ENCODE measurements at places on chromosomes 1 and 21. TPM values are rescaled to one million over a fixed set of nuclear protein-coding genes. Genes with fewer than 3 reads are reported as not detected.

Gene SYT14
- total RNA-seq: not detected

DNA sequence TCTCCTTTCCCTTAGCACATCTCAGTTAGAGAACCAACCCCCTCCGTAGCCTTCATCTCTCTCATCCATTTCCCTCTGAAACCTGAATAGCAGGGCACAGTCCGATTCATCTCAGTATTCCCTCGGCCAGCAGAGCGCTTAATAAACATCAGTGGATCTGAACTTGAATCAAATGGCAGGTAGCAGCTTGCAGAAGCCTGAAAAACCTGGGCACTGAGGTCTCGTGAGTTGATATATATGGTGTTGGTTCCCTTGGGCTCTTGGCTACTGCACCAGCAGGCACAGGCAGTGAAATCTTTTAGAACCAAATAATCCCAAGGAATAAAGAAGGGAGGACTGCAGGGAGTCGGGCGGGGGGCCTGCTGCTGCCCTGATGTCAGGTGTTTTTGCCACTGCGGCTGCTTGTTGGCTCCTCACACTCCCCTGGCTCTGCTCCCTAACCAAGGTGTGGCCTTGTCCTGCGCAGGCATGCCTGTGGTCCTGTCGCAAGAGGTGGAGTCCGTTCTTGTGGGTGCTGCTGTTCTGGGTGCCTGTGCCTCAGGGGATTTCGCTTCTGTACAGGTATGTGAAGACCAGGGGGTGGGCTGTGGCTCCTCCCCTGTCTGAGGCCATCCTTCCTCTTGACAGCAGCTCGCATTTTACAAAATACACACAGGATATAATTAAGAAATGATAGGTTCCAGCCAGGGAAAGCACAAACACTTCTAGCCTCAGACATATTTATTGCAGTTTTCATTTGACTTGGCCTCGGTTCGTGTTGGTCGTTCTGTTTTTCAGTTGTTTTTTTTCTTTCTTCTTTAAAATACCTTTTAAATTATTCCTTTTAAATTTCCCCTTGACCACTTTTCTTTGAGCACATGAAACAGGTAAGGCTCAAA, 140.9 kb upstream of the HOOK1 start:
- DNase-seq: no peak
- H3K27me3 ChIP-seq: no peaks in the 10 kb centered on the region
- H3K4me1 ChIP-seq: peaks cover 24% of the 10 kb centered on the region
- peak overlapping the region; percentile 65 for H3K27ac ChIP-seq
- H3K36me3 ChIP-seq: no peaks in the 10 kb centered on the region

Gene LCE3D
- not detected for total RNA-seq

DNA sequence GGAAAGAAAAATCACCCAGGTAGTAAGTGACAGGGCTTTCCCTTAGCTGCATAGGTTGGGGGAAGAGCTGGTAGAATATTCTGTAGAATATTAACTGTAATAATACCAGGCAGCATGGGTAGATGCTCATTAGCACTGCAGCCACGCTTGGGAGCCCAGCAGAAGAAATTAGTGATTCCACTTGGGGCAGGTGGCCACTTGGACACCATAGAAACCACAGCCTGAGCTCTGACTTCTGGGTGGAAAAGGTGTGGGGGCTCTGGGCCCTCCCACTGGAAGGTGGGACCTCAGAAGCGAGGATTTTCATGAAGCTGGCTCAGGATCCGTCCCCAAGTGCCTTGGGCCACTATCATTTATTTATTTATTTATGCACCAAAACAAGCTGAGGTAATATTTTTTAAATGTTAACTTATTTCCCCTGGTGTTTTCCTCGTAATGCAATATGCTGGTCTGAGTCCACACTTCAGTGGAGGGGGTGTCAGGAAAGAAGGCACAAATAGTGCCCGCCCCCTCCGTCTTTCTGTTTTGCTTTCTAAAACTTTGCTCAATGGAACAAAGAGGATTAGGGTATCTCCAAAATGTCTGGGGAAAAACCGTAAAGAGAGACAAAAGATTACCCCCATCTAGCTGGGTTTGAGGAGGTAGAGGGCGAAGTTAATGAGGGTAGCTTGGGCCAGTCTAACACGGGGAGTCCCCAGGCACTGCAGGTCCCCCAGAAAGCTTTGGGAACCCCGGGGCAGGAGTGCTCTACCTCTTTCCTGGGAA, 75.2 kb upstream of the GADD45A start:
- peak overlapping the region; percentile 54 for H3K27ac ChIP-seq
- H3K36me3 ChIP-seq: no peaks in the 10 kb centered on the region
- no peak for DNase-seq
- H3K27me3 ChIP-seq: peaks cover 9% of the 10 kb centered on the region

Gene WNT2B
- total RNA-seq: 0.14 TPM

DNA sequence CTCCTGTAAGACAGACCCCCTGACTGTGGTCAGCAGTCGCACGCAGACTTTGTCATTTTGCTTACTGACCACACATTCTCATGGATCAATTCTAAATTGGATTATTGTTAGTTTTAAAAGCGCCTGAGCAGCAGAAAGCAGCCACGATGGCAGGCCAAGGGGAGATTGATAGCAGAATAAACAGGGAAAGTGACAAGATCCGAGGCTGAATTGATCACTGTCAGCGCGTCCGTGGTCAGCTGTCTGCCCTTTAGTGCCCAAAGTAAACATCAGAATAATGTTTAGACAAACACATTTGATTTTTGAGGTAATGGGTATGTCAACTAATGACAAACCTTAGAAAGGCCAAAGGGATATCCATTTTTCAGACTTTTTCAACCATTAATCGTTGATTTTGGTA, 426.8 kb downstream of the SETD4 start:
- H3K4me1 ChIP-seq: no peaks in the 10 kb centered on the region
- DNase-seq: no peak
- H3K27ac ChIP-seq: no peak overlapping the region

- no peak for DNase-seq
- peaks cover 26% of the 10 kb centered on the region for H3K27me3 ChIP-seq
- no peaks in the 10 kb centered on the region for H3K4me1 ChIP-seq
- no peak overlapping the region for H3K27ac ChIP-seq
Measured at GRCh38 chr1:157301477-157302198, 163.4 kb upstream of the ETV3 start.

Data from natural killer cell treated with Interleukin-12 subunit alpha and Interleukin-12 subunit beta and Interleukin-15 and Interleukin-18, amount 100 ng/mL, for 72 hours (primary cell).